ENCODE measurements at places on chromosomes 6 and 20. TPM values are rescaled to one million over a fixed set of nuclear protein-coding genes. Genes with fewer than 3 reads are reported as not detected.

The DLK2 gene
- 0.62 TPM for polyA plus RNA-seq

The COL20A1 gene
- polyA plus RNA-seq, result not detected

The TRIM31 gene
- not detected for polyA plus RNA-seq

The ADRM1 gene
- 58.5 TPM for polyA plus RNA-seq

The GATA5 gene
- polyA plus RNA-seq, result not detected

The PRICKLE4 gene
- not detected for polyA plus RNA-seq

The ZBP1 gene
- not detected for polyA plus RNA-seq

The CGA gene
- 0.19 TPM for polyA plus RNA-seq

The COL19A1 gene
- 0.09 TPM for polyA plus RNA-seq

The MYO6 gene
- polyA plus RNA-seq, result 10.8 TPM

The CDC5L gene
- polyA plus RNA-seq, result 14.5 TPM

Measured in AG04450 (cell line).